ENCODE measurements at places on chromosomes 12 and 14.

DNA sequence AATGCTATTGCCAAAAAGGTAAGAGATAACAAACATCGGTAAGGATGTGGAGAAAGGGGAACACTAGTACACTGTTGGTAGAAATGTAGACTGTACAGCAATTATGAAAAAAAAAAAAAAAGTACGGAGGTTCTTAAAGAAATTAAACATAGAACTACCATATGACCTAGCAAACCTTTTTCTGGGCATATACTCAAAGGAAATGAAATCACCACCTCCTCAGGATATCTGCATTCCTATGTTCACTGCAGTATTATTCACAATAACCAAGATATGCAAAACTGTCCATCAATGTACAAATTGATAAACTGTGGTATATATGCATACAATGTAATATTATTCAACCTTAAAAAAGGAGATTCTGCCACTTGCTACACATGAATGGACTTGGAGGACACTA is 60.7 kb downstream of the INSM2 start:
- no peak for DNase-seq

- DNase-seq, result no peak
Observed at GRCh38 chr14:62528296-62528695, 517.0 kb downstream of the KCNH5 start.

DNA sequence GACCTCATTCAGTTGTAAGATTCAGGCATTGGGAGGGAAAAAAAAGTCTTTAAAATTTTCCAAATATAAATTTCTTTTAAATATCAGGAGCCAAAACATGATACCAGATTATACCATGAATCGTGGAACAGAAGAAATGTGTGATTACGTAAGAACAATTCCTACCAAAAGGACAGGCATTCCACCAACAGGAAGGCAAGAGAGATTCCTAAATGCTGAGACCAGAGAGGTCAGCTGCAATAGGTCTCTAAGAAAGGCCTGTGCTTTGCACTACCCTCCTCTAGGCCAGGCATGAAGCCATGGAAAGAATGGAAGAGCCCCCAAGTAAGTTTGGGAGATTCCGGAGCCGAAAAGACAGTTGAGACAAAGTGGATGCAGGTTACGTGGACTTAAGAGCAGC is 83.7 kb downstream of the PTGER2 start:
- no peak for DNase-seq

GRCh38 chr14:74952697-74953484 is 2.5 kb downstream of the PGF start:
- DNase-seq, result no peak

DNA sequence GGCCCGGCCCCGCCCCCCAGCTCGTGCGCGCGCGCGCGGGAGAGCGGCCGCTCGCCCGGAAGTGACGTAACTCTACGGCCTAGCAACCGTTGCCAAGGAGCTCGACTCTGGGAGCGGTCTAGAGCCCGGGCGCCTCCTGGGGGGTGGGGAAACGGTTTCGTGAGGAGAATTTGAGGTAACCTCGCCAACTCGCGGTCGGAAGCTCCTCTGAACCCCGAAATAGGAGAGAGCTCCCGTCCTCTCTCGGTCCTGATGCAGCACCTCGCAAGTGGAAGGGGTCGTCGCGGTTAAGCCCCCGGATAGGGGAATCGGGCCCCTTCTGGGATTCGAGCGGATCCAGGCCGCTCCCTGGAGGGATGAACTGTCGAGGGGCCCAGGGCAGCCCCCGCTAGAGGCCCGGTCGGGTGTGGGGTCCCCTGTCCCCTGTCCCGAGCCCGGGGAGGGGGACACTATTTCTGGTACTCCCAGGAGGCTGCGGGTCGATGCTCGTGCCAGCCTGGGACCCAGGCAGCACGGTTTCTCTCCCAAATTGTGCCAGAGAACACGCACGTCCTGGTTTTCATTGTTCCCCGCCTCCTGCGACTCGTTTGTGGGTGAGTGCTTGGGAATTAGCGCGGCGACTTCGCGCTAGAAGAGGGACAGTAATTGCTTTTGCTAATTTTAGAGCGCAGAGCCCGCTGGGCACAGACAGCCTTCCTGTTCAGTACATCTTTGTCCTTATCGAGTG is at the start of gene IFT81:
Gene IFT81, plus strand, starts transcription at position 89 of the 727 bp plus-strand sequence. CDS start 3,024 bp downstream, outside the sequence.
- DNase-seq, result peak; percentile 92

- DNase-seq, result no peak
Observed at GRCh38 chr14:80638620-80639515, 302.7 kb downstream of the CEP128 start.

DNA sequence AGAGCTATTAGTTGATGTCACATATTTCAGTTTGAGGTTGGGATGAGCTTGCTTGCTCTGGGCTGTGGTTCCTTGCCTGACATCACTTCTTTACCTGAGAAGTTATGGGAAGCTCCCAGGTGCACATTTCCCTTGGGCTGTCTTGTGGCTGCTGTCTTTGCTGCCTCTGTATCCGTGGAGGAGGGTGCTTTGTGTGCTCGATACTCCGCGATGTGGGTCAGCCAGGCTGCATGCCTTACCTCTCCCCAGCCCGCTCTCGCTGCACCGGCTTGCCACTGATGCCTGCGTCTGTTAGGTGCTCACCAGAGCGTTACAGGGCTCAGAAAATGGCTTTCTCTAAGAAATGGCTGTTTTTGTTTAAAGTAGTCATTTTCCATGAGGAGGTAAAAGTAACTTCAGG is 19.6 kb downstream of the PELI2 start:
- DNase-seq, result no peak

DNA sequence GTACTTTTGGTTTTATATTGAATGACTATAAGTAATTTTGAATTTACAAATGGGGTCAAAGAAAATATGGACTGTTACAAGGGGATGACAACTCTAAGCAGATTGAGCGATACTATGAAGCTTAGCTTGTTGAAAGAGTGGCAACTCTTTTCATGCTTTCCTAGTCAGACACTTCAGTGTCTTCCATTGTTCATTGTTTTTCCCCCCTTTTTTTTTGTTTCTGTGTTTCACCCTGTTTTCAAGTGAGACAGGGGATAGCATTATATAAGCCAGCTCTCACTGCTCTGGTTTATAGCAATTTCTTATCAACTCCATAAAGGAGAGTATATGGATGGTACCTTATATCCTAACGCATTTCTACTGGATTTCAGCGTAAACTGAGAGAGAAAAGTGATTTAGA is 24.6 kb downstream of the PEBP1 start:
- no peak for DNase-seq

DNA sequence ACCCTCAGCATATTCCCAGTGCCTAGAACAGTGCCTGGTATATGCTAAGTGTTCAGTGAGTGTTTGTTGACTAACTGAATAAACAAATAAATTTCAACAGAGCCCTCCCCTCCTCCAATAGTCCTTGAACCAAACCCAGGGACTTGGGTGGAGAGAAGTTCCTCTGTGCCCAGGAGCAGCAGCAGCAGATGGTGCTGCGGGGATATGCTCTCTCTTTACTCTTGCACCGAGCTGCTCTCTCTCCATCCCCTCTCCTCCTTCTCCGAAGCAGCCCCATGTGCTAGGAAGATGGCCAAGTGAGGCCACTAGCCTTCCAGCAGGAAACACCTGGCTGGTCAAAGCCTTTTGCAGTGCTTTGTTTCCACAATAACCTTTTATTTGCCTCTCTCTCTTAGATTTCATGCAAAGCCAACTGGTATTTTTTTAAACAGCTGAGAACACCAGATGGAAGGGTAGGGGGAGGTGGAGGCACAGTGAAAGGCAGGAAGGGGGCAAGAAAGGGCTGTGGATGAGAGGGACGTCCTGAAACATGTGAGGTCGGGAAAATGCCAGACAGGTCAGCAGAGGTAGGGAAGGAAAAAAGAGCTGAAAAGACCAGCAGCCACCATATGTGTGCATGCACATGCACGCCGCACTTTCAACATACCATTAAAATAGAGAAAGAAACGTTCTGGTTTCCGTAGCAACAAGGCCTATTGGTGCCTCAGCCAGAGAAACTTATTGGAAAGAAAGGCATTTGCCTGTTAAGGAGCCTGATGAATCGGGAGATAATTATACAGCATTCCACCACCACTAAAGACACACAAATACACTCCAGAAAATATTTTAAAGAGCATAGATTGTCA is 78.9 kb downstream of the EMP1 start:
- DNase-seq, result no peak

- no peak for DNase-seq
Observed at GRCh38 chr12:6378709-6379472, 3.5 kb upstream of the SCNN1A start.

- DNase-seq, result no peak
Observed at GRCh38 chr12:79121486-79121885, 256.9 kb downstream of the SYT1 start.

GRCh38 chr12:28222081-28222700 is 31.9 kb downstream of the CCDC91 start:
- peak; percentile 69 for DNase-seq

DNA sequence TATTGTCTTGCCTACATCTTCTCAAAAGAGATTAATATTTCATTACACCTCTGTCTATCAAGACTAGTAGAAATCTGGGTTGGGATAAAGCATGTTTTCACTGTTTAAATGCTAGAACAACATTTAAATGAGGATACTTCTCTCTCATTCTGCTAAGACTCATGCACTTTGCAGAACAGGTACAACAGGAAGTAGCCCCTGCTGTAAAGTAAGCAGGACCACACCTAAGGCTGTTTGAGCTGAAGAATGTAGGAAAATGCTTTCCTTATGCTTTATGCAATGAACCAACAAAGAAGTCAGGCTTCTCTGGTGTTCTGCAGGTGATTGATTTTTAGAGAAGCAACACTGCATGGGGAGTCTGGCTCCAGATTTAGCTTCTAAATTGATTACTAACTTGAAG is 89.4 kb downstream of the PAX9 start:
- DNase-seq, result no peak

DNA sequence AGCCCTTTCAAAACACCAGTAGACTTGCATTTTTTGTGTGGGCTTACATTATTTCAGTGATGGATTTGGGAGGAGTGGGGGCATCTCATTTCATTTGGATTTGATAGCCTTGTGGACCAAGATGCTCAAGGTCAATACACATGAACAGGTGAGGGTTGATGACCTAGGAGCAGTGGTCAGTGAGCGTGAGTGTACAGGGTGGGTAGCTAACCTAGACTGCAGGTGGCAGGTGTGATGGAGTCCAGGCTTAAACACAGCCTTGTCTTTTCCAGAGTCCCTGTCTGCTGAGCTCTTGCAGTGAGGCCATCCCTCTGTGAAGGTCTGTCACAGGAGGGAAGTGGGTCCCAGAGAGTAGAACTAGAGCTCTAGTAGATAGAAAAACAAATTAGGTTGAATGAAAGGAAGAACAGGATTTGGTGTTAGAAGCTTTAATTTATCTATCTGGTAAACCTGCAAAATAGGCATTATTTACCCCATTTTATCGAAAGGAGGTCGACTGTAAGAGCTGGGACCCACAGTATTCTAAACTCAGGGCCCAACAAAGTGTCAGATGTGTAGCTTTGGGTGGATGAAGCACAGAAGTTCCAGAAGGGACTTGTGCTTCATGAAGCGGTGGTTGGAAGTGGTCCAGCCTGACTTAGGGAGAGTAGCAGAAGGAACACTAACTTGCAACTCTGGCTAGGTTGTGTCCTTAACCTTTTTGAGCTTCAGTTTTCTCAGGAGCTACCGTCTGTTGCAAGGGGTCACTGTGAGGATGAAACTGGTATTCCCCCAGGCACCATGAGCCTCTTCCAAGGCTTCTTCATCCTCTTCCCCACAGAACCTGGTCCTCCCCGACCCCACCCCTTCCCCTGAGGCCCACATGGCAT is 18.2 kb downstream of the RPS6KL1 start:
- DNase-seq, result no peak

DNA sequence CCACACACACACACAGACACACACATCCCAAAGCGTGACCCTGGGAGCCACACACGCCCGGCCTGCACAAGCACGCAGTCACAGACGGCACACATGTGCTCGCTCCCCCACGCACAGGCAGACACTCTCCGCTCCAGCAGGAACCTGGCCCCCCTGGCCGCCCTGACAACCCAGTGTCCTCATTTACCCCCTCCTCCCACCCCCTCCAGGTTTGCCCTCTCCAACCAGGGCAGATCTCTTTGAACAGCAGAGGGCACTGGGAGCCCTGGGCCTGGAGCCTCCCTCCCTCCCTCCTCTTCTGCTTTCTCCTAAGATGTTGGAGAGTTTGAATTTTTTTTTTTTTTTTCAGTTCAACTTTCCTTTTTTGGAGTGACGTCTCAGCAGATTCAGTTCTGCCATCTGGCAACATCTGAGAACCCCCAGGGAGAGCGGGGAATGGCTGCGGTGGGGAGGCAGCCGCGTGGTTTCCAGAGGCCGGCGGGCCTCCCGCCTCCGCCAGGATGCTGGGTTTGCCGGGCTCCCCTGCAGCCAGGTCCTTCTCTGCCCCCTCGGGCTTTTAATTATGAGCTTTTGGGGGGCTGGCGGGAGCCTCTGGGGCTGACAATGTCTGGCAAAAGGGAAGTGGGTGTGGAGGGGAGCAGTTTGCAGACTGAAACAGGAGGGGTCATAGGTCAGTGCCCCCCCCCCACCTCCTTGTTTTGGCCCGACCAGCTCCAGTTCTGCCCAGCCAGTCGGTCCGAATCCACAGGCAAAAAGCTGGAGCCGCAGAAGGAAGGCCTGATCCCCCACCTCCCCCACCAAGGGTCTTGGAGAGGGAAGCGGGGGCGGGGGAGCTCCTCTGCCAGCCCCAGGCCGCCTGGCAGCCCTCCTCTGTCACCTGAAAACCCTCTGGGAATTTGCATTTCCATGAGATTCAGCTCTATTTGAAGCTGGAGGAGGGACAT is 1.3 kb upstream of the NCOR2 start:
- peak; percentile 41 for DNase-seq

- no peak for DNase-seq
Observed at GRCh38 chr14:65137648-65138307, 35.5 kb upstream of the MAX start.

GRCh38 chr14:26873362-26873960 is 275.6 kb upstream of the NOVA1 start:
- DNase-seq, result no peak

DNA sequence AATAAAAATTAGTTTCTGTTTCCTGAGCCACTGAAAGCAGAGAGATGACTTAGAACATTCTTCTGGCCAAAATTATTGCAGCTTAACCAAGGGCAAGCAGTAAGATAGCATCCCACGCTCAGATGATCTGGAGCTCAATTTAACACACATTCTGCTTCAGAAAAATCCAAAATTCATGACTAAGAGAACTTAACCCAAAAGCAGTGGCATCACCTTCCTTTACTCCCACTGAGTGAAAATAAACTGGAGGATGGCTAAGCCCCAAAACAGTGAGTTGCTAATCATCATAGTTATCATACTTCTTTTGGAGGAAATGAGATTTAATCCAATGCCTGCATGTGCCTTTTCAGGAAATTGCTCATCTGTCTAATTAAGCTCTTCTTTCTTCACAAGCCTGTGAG is 195.4 kb downstream of the DUSP6 start:
- DNase-seq, result no peak

- no peak for DNase-seq
Observed at GRCh38 chr14:99395909-99396530, 84.6 kb downstream of the SETD3 start.

GRCh38 chr12:64700532-64700931 is 58.7 kb downstream of the GNS start:
- DNase-seq, result no peak

- DNase-seq, result no peak
Observed at GRCh38 chr12:121568518-121568917, 12.3 kb downstream of the KDM2B start.
